ENCODE measurements at places on chromosomes 11 and 22. TPM values are rescaled to one million over a fixed set of nuclear protein-coding genes. Genes with fewer than 3 reads are reported as not detected.

TNNT3 gene
- not detected for total RNA-seq

PRPF19 gene
- total RNA-seq: 191 TPM

DDIAS gene
- 18.9 TPM for total RNA-seq

GAL gene
- 17.5 TPM for total RNA-seq

All from A549 treated with DMSO at 1 μM for 4 hours (cell line).